ENCODE measurements at places on chromosomes 3 and 15. TPM values are rescaled to one million over a fixed set of nuclear protein-coding genes. Genes with fewer than 3 reads are reported as not detected.

DNA sequence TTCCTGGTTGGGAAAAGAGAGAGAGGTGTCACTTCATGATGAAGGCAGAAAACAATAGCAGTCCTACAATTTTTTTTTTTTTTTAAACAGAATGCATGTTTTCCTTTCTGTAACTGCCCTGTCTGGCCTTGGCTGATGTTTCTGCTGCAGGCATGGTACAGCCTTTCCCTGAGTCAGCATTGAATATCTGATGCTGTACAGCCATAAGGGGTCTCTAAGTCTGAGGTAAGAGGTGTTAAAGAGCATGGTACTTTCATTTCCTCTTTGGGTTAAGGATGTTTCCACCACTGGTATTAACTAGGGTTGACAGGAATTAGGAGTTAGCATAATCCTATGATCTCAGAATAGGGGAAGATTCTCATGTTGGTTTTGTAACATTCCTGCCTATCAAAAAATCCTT, 147.4 kb downstream of the CHST2 start:
- H3K27ac ChIP-seq, result no peak overlapping the region
- no peak for DNase-seq
- no peaks in the 10 kb centered on the region for H3K36me3 ChIP-seq

Gene ZNF710
- total RNA-seq, result 18.2 TPM

- DNase-seq, result no peak
- no peak overlapping the region for H3K27ac ChIP-seq
- no peak overlapping the region for H3K4me3 ChIP-seq
- no peaks in the 10 kb centered on the region for H3K36me3 ChIP-seq
- H3K27me3 ChIP-seq, result no peaks in the 10 kb centered on the region
- no peaks in the 10 kb centered on the region for H3K4me1 ChIP-seq
Observed at GRCh38 chr3:14057701-14058100, 67.0 kb downstream of the CHCHD4 start.

- no peak for DNase-seq
- no peak overlapping the region for H3K4me3 ChIP-seq
- no peaks in the 10 kb centered on the region for H3K27me3 ChIP-seq
- H3K27ac ChIP-seq, result no peak overlapping the region
Observed at GRCh38 chr3:101200461-101200860, 119.9 kb downstream of the IMPG2 start.

Gene CMTM8
- 24.5 TPM for total RNA-seq

DNA sequence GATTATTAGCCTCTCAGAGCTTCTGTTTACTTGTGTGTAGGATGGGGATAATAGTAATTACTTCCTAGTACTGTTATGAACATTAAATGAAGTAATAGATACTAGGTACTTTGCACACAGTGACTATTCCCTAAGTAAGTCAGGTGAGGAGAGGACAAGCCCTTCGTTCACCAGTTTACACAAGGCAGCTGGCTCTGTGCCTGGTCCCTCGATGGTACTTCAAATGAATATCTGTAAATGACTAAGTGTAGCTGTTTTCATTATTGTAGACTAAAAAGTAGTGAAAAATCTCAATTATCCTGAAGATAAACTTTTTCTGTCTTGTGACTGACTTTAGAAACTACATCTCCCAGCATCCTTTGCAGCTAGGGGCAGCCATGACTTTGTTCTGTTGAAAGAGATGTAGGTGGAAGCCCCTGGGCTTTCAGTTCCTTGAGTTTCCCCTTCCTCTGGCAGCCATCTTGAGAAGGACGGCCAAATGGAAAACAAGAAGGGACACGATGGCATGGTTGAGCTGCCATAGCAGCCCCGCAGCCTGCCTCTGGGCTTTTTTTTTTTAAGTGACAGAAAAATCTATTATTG, 11.7 kb upstream of the WNT7A start:
- no peak overlapping the region for H3K4me3 ChIP-seq
- peaks cover 5% of the 10 kb centered on the region for H3K4me1 ChIP-seq
- peak; percentile 82 for DNase-seq

- H3K27me3 ChIP-seq, result no peaks in the 10 kb centered on the region
- no peaks in the 10 kb centered on the region for H3K36me3 ChIP-seq
- no peak for DNase-seq
Observed at GRCh38 chr15:29942548-29942947, 120.3 kb upstream of the TJP1 start.

Gene GABRG3
- total RNA-seq, result 0.50 TPM

Gene FES
- total RNA-seq, result 14.4 TPM

- no peak overlapping the region for H3K27ac ChIP-seq
- no peak overlapping the region for H3K4me3 ChIP-seq
- H3K4me1 ChIP-seq, result peaks cover 17% of the 10 kb centered on the region
- no peaks in the 10 kb centered on the region for H3K36me3 ChIP-seq
- no peak for DNase-seq
Observed at GRCh38 chr3:36941162-36941561, 3.7 kb downstream of the TRANK1 start.

DNA sequence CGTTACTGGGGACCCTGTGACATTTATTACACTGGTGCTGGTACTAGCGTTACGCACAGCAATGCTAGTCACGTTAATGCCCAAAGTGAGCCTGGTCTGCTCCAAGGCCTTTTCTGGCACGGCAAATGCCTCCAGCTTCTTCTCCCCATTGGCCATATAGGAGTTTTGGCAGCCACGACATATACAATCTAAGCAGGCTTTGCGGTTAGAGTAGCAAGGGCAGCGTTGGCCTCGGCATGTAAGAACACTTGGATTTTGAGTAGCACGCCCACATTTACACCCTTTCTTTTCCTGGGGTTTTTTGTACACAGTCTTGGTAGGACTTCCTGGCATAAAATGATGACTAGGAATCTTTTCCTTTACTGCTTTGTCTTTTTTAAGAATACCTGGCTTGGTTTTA, 44.9 kb downstream of the MSL2 start:
- no peak overlapping the region for H3K27ac ChIP-seq
- H3K4me3 ChIP-seq, result no peak overlapping the region
- peaks cover 6% of the 10 kb centered on the region for H3K4me1 ChIP-seq
- no peak for DNase-seq
- peaks cover 8% of the 10 kb centered on the region for H3K36me3 ChIP-seq

Gene COL6A6
- total RNA-seq, result 0.07 TPM

- no peak overlapping the region for H3K27ac ChIP-seq
- H3K27me3 ChIP-seq, result no peaks in the 10 kb centered on the region
- no peaks in the 10 kb centered on the region for H3K36me3 ChIP-seq
- no peak for DNase-seq
- H3K4me1 ChIP-seq, result no peaks in the 10 kb centered on the region
Observed at GRCh38 chr3:150942221-150942620, 30.3 kb downstream of the CLRN1 start.

- H3K4me1 ChIP-seq, result no peaks in the 10 kb centered on the region
- H3K36me3 ChIP-seq, result no peaks in the 10 kb centered on the region
- DNase-seq, result no peak
- H3K4me3 ChIP-seq, result no peak overlapping the region
Observed at GRCh38 chr3:98972155-98972554, 70.7 kb upstream of the DCBLD2 start.

DNA sequence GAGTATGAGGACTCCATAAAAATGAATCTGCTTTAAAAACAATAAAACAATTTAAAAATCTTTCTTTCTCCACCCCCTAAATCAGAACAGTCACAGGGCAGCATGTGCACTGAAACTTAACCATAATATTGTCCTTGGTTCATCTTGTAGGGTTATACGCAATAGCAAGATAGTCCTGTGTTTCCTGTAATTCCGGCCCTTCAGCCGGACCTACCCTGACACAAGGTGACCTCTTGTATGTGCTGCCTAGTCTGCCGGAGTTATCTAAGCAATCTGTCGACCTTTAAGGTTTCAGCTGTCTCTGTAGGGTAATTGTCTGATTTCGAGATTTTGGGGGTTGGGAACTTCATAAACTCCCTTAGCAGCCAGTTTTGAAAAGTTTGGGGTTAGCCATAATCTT, 99.9 kb downstream of the DHX36 start:
- H3K27ac ChIP-seq, result no peak overlapping the region
- no peaks in the 10 kb centered on the region for H3K27me3 ChIP-seq
- no peak overlapping the region for H3K4me3 ChIP-seq
- 0 out of 2 replicates have a peak, but pooled peaks cover 7% of the 10 kb centered on the region for H3K4me1 ChIP-seq

DNA sequence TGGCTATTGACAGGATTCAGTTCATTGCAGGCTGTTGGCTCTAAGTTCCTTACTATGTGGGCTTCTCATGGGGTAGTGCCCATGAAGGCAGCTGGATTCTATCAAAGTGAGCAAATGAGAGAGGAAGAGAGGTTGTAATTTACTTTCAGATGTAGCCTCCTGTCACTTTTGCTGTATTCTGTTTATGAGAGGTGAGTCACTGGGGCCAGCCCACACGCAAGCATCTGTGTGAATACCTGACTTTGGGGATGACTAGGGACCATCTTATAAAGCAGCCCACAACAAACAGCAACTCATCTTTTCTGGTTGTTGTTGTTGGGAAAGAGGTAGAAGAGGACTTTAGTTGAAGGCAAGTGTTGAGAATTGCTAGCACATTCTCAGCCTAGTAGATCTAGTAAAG, 506.3 kb upstream of the GRM7 start:
- DNase-seq, result no peak
- no peak overlapping the region for H3K27ac ChIP-seq
- H3K4me3 ChIP-seq, result no peak overlapping the region
- no peaks in the 10 kb centered on the region for H3K27me3 ChIP-seq

- no peaks in the 10 kb centered on the region for H3K27me3 ChIP-seq
- DNase-seq, result no peak
- no peaks in the 10 kb centered on the region for H3K36me3 ChIP-seq
- H3K27ac ChIP-seq, result no peak overlapping the region
Observed at GRCh38 chr15:25683415-25683814, 179.7 kb downstream of the ATP10A start.

- H3K4me1 ChIP-seq, result no peaks in the 10 kb centered on the region
- H3K36me3 ChIP-seq, result no peaks in the 10 kb centered on the region
- DNase-seq, result no peak
Observed at GRCh38 chr15:68676011-68676605, 97.3 kb downstream of the CORO2B start.

- H3K4me1 ChIP-seq, result peaks cover 22% of the 10 kb centered on the region
- no peaks in the 10 kb centered on the region for H3K36me3 ChIP-seq
- DNase-seq, result peak; percentile 24
- no peak overlapping the region for H3K4me3 ChIP-seq
- H3K27me3 ChIP-seq, result no peaks in the 10 kb centered on the region
Observed at GRCh38 chr15:85559530-85559929, 179.1 kb downstream of the AKAP13 start.

GRCh38 chr3:188578576-188579363, 424.8 kb downstream of the LPP start:
- no peaks in the 10 kb centered on the region for H3K27me3 ChIP-seq
- 0 out of 2 replicates have a peak, but pooled peaks cover under 1% of the 10 kb centered on the region for H3K4me1 ChIP-seq
- no peak overlapping the region for H3K4me3 ChIP-seq
- no peak for DNase-seq

DNA sequence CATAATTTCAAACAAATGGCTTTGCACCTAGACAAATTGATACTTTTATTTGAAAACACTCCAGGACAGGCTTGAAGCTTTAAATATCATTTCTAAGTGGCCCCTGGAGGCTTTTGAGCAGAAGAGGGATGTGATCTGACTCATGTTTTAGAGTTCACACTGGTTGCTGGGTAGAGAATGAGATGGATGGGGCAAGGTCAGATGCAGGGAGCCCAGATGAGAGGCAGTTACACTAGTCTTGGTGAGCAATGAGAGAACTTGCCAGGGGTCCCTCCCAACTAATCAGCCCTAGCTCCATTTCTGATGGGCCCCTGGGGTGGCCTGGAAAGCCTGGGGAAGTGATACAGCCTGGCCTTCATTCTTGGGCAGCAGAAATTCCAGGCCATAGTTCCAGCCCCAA, 190.4 kb downstream of the MEGF11 start:
- no peak overlapping the region for H3K4me3 ChIP-seq
- H3K4me1 ChIP-seq, result peaks cover 30% of the 10 kb centered on the region
- H3K27ac ChIP-seq, result no peak overlapping the region
- H3K27me3 ChIP-seq, result no peaks in the 10 kb centered on the region
- no peaks in the 10 kb centered on the region for H3K36me3 ChIP-seq

- H3K27ac ChIP-seq, result no peak overlapping the region
- H3K36me3 ChIP-seq, result no peaks in the 10 kb centered on the region
- peaks cover 45% of the 10 kb centered on the region for H3K27me3 ChIP-seq
Observed at GRCh38 chr3:150764566-150764965, 1.6 kb upstream of the SIAH2 start.
